Activated CD4-positive, alpha-beta T cell treated with anti-CD3 and anti-CD28 coated beads for 36 hours (primary cell): ENCODE measurements at places on chromosomes 3 and 15. TPM values are rescaled to one million over a fixed set of nuclear protein-coding genes. Genes with fewer than 3 reads are reported as not detected.

KCNH8 gene
- total RNA-seq, result not detected

SLC22A13 gene
- 0.21 TPM for total RNA-seq

- H3K36me3 ChIP-seq, result peaks cover 2% of the 10 kb centered on the region
- H3K4me3 ChIP-seq, result peak overlapping the region; percentile 63
- peaks cover 2% of the 10 kb centered on the region for H3K27me3 ChIP-seq
- DNase-seq, result no peak
- H3K4me1 ChIP-seq, result peaks cover 43% of the 10 kb centered on the region
These were observed 2.5 kb downstream of the CHST2 start for GRCh38 chr3:143122089-143122430.

DNA sequence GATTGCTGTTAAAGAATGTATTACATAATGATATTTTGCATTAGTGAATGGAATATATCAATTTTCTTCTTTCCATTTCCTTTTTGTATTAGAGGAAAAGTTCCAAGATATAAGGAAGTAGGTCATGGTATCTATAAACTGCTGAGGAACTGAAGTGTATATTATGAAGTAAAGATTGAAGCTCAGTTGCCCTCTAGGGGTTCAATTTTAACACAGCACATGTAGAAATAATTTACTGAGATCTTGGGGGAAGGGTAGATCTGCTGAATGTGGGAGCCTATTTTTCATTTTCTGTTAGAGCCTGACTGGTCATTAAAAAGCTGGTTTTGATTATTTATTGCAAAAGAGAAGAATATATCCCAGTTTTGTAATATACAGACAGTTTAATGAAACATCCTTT is 45.2 kb downstream of the CMC1 start:
- no peak for DNase-seq
- H3K4me1 ChIP-seq, result peaks cover 13% of the 10 kb centered on the region
- peaks cover 9% of the 10 kb centered on the region for H3K36me3 ChIP-seq
- no peaks in the 10 kb centered on the region for H3K27me3 ChIP-seq
- no peak overlapping the region for H3K27ac ChIP-seq
- no peak overlapping the region for H3K4me3 ChIP-seq

DNA sequence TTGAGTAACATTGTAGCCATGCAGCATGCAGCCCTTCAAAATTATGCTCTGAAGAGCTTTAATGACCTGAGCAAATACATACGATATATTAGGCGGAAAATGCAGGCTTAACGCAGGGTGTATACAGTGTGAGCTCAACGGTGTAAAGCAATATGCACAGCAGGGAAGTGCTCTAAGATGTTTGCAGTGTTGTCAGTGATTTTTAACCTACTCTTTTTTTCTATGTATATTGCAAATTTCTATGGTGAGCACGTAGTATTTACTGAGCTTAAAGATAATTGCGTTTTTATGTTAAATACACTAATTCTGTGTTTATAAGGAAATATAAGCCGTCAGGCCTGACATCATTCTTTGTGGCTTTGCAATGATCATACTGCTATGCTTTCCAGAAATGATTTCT is 42.1 kb downstream of the DGKG start:
- H3K4me1 ChIP-seq, result no peaks in the 10 kb centered on the region
- no peaks in the 10 kb centered on the region for H3K36me3 ChIP-seq
- DNase-seq, result no peak

GRCh38 chr3:58178528-58179234 is 32.1 kb downstream of the DNASE1L3 start:
- H3K27me3 ChIP-seq, result peaks cover 4% of the 10 kb centered on the region
- peak overlapping the region; percentile 61 for H3K4me3 ChIP-seq
- H3K27ac ChIP-seq, result no peak overlapping the region
- H3K36me3 ChIP-seq, result no peaks in the 10 kb centered on the region
- DNase-seq, result peak; percentile 43
- peaks cover 13% of the 10 kb centered on the region for H3K4me1 ChIP-seq

DNA sequence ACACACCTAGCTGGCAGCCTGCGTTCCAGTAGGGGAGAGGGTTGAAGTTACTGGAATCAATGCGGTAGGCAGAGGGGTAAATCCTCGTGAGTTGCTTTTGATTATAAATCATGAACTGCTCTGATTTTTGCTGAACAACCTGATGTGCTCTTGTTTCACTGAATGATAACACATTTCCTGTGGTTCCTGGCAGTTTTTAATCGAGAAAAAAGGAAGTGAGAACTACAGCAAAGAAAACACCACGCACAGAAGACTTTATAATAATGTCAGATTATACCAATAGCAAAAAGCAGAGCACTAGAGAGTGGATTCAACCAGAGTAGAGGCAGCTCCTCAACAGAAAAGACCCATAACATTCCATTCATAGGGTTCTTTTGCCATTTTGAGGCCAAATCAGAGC is 200.8 kb upstream of the STRIT1 start:
- no peak overlapping the region for H3K4me3 ChIP-seq
- no peaks in the 10 kb centered on the region for H3K27me3 ChIP-seq
- H3K36me3 ChIP-seq, result no peaks in the 10 kb centered on the region
- no peak for DNase-seq

GRCh38 chr15:49810720-49811119 is 189.9 kb downstream of the DTWD1 start:
- no peaks in the 10 kb centered on the region for H3K36me3 ChIP-seq
- no peak for DNase-seq

DNA sequence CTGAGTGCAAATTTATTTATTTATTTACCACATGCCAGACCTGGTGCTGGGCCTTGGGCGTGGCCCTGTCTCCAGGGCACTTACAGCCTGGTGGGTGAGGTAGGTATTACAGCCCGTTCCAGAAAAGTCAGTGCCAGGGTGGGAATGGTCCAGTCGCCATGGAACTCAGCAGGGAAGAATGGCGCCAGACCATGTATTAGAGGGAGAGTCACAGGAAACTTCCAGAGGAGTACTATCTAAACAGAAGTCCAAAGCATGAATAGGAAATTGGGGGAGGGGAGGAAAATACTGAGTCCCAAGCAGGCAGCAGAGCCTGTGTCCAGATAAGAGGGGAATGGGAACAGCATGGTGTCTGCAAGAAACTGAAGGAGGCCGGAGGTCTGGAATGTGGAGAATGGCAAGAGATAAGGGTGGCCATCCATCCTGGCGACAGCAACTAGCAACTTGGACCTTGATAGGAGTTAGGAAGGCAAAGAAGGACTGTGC is 27.0 kb downstream of the SH3BP5 start:
- H3K27ac ChIP-seq, result no peak overlapping the region
- peaks cover 59% of the 10 kb centered on the region for H3K4me1 ChIP-seq
- peaks cover 28% of the 10 kb centered on the region for H3K36me3 ChIP-seq
- peak; percentile 35 for DNase-seq
- no peaks in the 10 kb centered on the region for H3K27me3 ChIP-seq

- no peaks in the 10 kb centered on the region for H3K27me3 ChIP-seq
- no peak for DNase-seq
These were observed 35.8 kb downstream of the CTNNB1 start for GRCh38 chr3:41234823-41235721.

DNA sequence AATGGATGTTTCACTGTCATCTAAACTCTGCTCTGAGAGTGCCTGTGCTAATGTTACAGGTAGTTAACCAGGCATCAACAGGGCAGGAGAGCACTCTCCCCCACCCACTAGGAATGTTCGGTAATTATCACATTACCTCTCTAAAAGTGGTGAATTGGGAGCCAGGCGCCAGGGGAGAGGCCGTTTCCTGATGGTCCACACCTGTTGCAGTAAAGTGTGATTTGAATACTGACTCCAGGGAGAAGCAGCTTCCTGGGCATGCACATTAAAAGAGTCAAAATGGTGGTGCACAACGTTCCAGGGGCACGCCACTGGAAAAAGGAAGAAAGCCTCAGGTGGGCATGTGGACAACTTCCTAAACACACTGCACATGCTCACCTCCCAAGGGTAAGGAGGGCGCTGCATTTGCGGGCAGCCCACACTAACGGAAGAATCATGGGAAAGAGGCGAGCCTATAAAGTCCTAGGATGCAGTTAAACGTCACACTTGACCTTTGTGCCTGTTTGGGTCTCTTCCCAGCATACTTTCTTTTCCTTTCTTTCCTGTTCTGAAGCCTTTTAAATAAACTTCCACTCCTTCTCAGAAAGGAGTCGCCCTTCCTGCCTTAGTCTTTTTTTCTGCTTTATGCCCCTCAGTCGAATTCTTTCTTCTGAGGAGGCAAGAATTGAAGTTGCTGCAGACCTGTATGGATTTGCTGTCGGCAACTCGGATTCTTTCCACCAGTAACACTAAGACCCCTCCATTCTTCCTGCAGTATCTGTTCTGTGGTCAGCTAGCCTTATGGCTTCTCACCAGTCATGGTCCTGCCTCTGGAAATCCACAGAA is 28.9 kb upstream of the GPD1L start:
- H3K4me1 ChIP-seq, result no peaks in the 10 kb centered on the region
- no peak overlapping the region for H3K4me3 ChIP-seq
- H3K27ac ChIP-seq, result no peak overlapping the region
- no peak for DNase-seq
